CD4-positive, alpha-beta T cell treated with Interleukin-2 at 100 ng/mL for 4 hours (primary cell): ENCODE measurements at places on chromosomes 1 and 21.

- DNase-seq = no peak
Measured at GRCh38 chr1:110734133-110734680, 59.5 kb upstream of the KCNA3 start.

DNA sequence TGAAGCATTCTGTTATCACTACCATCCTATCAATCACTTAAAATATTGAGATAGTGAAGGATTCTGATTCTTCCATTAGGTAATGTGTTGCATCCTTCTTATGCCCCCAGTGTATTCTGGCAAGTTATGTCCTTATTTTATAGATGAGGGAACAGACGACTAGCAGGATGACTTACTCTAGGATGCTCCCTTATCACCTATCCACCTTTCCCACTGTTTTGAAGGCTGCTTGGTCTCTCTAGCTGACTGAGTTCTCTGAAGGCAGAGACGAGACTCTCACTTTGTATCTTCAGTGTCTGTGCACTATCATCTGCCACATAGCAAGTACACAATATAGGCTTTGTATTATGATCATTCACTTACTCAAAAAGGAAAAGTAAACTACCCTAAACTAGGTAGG, 4.0 kb downstream of the GLUL start:
- DNase-seq = no peak

DNA sequence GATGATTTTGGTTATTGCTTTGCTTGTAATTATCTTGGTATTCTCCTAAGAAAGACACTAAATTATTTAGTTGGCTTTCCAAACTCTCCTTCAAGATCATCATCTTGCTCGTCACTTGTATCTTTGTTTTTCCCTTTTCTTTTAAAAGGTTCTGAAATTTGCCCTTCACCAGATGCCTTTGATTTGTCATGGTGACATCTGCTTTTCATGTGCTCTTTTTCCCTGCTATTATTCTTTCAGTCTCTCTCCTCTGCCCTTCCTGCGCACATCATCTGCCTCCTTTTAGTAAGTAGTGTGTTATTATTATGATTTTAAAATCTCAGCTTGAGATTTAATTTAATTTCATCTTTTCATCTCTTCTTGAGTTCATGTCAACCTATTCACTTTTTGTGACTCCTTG, 92.1 kb downstream of the BACH1 start:
- DNase-seq = no peak

GRCh38 chr1:23910553-23911246, 2.5 kb downstream of the CNR2 start:
- no peak for DNase-seq

GRCh38 chr1:56531624-56532349, 47.6 kb downstream of the PLPP3 start:
- DNase-seq = no peak

- no peak for DNase-seq
Measured at GRCh38 chr1:92748138-92748537, 36.8 kb downstream of the EVI5 start.

DNA sequence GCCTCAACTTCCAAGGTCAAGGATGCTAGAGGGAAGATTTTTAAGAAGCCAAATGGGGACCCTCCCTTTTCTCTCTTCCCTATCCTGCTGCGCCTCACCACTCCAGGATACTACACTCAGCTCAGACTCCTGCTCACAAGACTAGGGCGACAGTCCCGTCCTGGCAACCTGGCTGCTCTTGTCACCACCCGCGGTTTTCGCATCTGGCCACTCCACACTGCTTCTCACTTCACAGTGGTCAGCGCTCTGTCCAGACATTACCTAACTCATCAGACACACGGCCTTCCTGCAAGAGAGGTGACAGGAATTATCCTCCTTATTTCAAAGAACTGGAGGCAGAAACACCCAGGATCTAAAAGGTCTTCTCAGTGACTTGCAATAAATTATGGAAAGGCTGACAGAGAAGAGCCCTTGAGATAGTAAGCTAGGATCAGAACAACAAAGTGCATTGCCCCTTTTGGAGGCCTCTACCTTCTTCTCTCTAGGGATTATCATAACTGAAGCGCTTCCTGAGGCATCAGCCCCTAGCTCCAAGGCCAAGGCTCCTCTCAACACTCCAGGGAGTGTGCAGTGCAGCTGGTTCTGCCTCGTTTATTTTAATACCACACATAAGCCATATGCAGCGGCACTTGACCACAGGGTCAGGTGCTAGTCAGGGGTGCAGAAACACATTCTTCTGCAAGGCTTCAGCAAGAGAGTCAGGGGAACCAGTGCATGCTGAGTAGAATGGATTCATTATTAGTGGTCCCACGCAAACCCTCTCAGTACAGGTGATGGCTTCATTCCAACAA, 41.9 kb downstream of the ASTN1 start:
- DNase-seq = no peak

DNA sequence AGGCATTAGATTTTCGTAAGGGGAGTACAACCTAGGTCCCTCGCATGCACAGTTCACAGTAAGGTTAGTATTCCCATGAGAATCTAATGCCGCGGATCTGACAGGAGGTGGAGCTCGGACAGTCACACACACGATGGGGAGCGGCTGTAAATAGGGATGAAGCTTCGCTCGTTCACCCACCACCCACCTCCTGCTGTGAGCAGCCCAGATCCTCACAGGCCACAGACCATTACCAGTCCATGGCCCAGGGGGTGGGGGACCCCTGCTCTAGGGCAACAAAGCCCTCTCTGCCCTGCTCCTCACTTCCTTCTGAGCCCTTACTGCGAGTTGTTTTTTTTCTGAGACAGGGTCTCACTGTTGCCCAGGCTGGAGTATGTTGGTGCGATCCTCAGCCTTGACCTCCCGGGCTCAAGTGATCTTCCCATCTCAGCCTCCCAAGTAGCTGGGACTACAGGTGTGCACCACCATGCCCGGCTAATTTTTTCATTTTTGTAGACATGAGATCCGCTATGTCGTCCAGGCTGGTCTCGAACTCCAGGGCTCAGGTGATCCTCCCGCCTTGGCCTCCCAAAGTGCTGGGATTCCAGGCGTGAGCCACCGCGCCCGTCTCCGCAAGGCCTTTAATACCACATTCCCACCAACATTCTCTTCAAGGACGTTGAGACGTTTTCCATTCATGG, 21.3 kb downstream of the TRPM2 start:
- no peak for DNase-seq

DNA sequence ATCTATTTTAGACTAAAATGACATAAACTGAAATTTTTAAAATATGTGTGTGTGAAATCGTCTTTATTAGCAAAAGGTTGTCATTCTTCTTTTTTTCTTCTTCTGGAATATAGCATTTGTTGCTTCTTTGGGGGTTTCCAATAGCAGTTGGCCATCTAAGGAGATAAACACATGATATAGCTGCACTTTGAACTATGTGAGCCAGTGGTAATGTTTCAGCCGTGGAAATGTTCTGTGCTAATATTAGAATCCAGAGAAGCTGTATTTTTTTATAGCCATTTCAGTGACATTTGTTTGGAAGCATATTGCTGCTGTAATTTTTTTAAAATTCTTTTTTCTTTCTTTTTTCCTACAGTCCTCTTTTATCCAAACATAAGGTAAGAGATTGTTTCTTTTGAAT, 75.1 kb downstream of the CNST start:
- DNase-seq = no peak

DNA sequence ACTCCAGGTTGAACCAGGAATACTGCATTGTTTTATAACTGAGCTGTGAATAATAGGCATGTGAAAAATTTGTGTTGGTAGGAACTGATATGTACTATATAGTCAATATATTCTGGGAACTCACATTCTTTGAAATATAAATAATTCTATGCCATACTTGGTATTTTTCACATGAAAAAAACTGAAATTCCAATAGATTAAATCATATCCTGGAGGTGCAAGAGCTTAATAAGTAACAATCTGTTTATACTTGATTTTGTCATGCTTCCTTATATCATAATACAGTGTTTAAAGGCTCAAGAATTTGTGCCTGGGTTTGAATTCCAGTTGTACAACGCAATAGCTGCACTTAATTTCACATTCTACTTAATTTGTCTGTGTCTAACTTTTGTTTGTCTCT, 387.0 kb downstream of the USP25 start:
- no peak for DNase-seq

DNA sequence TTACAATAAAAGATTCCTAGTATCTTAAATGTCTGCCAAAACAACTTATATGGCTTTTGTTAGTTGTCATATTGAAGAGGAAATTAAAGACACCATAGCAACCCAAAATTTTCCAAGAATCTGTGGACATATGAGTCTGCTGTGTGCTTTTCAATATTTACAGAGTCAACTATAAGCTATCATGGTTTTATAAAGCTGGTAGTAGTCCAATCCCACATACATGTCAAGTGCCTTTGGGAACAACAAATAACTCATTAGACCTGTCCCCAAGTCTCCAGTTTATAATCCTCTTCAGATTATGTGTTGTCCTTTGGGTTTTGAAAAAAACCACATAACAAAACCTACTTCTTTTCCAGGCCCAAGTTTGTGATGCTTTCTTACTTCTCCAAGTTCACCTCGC, 293.8 kb upstream of the USP25 start:
- no peak for DNase-seq

GRCh38 chr1:3908886-3909517, 8.9 kb upstream of the C1orf174 start:
- DNase-seq = no peak

GRCh38 chr1:105396001-105396400, 1646.3 kb downstream of the AMY1C start:
- DNase-seq = no peak

DNA sequence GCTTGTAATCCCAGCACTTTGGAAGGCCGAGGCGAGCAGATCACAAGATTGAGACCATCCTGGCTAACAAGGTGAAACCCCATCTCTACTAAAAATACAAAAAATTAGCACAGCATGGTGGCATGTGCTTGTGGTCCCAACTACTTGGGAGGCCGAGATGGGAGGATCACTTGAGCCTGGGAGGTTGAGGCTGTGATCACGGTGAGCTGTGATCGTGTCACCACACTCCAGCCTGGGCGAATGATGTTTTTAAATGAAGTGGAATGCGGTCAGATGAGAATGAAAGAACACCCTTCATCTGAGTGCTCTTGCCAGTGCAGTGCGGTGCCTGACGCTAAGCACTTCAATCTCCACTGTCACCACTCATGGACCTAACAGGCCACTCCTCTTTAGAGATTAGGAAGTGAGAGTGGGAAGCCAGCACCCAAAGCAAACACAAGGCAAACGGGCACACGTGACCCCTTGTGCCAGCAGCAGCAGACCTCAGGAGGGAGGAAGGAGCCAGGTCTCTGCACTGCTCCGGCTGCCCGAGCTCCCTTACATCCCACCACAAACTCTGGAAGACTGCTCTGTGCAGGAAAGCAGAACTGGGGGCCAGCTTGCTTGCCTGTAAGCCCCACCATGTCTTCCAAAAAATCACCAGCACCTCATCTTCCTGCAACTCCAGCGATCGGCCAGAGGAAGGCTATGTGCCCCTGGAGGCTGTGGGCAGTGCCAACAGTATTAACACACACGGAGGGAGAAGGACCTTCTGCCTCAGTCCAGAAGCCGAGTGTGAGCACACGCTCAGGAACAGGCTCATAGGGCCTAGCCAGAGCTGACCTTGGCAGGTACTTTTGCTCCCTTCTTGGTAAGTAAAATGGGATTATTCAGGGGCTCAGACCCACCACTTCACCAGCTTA, 9.7 kb downstream of the CTNNBIP1 start:
- no peak for DNase-seq

GRCh38 chr1:11528611-11529261, 49.8 kb downstream of the DISP3 start:
- DNase-seq = no peak

DNA sequence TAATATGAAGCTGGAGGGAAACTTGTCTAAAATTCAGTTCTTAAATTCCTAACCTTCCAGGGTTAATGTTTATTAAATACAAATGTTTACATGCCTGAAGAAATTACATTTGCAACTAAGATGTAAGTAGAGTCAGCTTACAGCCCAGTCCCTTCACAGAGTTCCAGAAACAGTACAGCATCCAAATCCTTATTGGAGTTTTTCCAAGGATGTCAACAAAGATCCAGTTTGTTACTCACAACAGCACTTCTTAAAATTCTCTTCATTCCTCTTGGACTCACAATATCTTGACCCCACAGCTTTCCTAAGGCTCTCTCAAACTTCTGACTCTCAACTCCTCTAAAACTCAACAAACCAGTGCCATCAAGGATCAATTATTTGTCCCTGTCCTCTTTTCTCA, 50.1 kb upstream of the RWDD3 start:
- no peak for DNase-seq

GRCh38 chr1:25898223-25899015, 7.8 kb downstream of the STMN1 start:
- no peak for DNase-seq

GRCh38 chr1:27554293-27554692, 49.7 kb downstream of the AHDC1 start:
- no peak for DNase-seq

GRCh38 chr1:96538111-96538641, 183.4 kb upstream of the PTBP2 start:
- no peak for DNase-seq

- DNase-seq = no peak
Measured at GRCh38 chr1:33640114-33640660, 167.7 kb downstream of the ZSCAN20 start.

GRCh38 chr1:983798-984475, 2.0 kb upstream of the PERM1 start:
- DNase-seq = peak; percentile 56

- DNase-seq = no peak
Measured at GRCh38 chr1:117414943-117415342, 47.7 kb downstream of the MAN1A2 start.

- DNase-seq = no peak
Measured at GRCh38 chr1:173504268-173504667, 27.1 kb downstream of the PRDX6 start.

DNA sequence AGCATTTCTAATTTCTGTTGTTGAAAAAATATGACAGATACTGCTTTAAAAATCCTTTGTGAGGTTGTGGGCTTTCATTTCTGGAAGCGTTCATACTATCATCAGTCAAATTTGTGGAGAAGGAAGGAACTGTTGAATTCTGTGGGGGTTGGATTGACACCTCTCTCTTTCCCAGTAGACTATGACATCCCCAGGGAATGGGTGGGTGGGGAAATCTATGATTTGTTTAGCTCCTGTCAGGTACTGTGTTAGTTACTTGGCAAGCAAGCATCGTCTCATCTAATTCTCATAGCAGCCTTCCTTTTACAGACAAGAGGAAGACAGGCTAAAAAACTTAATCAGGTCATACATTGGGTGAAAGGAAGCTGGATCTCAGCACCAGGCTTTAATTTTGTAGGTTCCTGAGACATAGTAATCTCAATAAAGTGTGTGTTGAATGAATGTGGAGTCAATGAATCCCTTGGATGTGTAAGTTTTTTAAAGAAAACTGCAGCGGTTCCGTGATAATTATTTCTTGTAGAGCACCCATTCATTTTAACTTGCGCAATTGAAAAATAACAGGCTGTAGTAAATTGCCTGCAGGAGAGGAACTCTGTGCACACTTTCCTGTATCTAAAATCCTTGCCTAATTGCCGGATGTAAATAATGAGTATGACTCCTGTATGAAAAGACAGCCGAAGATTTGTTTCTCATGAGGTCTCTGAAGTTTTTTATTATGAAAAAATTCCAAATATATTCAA, 60.6 kb downstream of the MYOM3 start:
- no peak for DNase-seq

GRCh38 chr1:231130544-231130943, 31.3 kb upstream of the TRIM67 start:
- DNase-seq = no peak

- no peak for DNase-seq
Measured at GRCh38 chr1:32771561-32772280, 45.4 kb downstream of the YARS1 start.
